ENCODE measurements at places on chromosomes 1 and 21.

GRCh38 chr1:245730801-245731200, 576.0 kb downstream of the KIF26B start:
- no peak for DNase-seq

- no peak for DNase-seq
These were observed 101.9 kb upstream of the ZNF644 start for GRCh38 chr1:91123773-91124172.

DNA sequence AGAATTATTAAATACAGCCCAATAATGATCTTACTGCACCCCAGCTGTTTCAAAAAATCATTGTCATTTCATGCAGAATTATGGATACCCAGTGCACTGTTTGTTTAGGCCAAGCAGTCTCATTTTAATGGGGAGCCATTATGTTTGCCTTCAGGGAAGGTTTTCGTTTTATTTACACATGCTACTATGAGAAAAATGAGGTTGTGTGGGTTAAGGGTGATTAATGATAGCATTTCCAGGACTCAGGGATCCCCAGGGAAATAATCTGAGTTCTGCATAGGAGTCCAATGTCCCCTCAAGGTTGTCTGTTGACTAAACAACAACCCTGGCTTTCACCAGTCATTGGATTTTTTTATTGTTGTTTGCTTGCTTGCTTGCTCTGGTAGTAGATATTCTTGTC, 71.0 kb upstream of the ZP4 start:
- DNase-seq = no peak

DNA sequence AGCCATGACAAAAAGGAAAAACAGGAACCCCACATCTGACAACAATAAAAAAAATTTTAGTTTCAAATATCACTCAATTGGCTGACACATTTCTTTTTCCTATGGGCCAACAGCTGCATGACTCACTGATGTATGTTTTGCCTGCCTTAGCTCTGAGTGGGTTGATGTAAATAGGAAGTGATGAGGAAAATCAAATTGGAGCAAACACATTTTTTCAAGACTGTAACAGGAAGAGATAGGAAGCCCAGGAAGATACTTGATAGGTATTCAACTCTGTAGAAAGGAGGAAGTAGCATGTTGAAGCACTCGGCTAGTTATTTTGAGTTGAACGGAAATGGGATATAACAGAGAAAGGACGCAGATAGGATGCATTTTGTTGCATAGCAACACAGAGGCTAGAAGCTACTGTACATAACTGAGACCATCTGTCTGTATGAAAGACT, 168.0 kb upstream of the NR5A2 start:
- DNase-seq = no peak

DNA sequence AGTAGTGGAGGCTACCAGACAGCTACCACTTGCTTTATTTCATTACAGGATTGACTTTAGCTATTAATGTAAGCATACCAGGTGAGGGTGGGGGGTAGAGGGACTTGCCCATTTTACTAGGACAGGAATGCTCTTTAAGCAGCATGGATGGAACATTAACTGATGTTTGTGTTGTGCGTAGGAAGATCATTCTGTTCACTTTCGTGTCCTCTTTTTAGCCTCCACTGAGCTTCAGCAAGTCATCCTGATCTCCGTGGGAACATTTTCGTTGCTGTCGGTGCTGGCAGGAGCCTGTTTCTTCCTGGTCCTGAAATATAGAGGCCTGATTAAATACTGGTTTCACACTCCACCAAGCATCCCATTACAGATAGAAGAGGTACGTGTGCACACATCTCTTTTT, 29.3 kb downstream of the IFNGR2 start:
- DNase-seq = no peak

GRCh38 chr1:48003741-48004531, 6.8 kb upstream of the TRABD2B start:
- no peak for DNase-seq

- no peak for DNase-seq
These were observed 94.7 kb downstream of the PRKAB2 start for GRCh38 chr1:147077523-147077922.

GRCh38 chr1:228507961-228508652, 20.9 kb downstream of the RNF187 start:
- no peak for DNase-seq

GRCh38 chr1:33030575-33030974, 6.1 kb downstream of the AK2 start:
- DNase-seq = no peak

DNA sequence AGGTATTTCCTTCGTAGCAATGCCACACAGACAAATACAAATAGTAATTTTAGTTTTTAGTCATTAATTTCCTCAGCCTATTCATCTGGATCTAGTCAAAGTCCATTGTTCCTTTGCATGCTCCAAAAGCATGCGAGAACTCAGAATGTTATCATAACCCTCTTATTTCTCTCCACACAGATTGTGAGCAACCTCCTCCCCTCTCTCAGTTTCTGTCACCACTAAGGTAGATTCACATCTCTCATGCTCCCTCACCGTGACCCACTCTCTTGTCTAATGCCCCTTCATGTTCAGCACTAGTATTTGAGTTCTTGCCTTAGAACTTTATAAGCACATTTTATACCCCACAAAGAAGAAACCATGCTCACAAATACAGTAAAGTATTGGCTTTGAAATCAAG, 582.4 kb downstream of the PLA2G4A start:
- no peak for DNase-seq
